Stimulated activated CD8-positive, alpha-beta memory T cell treated with anti-CD3 and anti-CD28 coated beads, Interleukin-2, amount 100 ng/mL, for 1 hour (primary cell): ENCODE measurements at places on chromosomes 4 and X.

- DNase-seq: no peak
Measured at GRCh38 chrX:10370976-10371375, 214.2 kb downstream of the CLCN4 start.

DNA sequence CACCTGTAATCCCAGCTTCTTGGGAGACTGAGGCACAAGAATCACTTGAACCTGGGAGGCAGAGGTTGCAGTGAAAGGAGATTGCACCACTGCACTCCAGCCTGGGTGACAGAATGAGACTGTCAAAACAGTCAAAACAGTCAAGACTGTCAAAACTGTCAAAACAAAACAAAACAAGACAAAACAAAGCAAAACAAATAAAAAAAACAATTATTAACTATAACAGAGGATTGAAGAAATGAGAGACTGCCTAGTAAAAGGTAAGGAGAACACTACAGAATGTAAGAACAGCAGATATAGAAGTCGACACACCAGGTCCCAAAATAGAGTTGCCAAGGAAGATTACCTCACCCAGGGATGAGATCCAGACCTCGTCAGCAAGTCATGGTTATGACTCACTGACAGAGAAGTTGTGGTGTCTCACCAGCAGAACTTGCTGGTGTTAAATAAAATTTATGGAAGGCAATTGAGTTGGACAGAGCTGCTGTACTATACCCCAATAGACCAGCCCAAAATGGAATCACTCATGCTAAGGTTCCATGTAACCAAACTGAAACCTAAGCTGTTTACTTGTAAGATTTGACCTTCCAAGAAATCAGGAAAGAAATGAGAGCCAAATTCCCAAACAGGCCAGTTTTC, 32.1 kb upstream of the GK start:
- DNase-seq: no peak

DNA sequence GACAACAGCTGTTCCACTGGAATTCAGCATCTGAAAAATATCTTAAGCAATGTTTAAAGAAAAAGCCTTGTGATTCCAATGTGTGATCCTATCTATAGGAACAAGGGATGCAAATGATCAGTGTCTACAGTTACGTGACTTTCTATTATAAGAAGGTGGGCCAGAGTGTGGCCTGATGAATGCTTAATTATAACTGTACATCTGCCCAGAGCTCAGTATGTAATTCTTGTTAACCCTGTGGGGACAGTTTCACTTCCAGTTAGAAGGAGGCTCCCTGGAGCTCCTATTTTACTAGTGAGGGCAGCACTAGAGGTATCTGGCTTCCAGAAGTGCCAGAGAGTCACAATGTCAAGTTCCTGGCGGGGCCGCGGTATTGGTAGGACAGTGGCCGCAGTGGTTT, 288.5 kb downstream of the USP46 start:
- DNase-seq: no peak

DNA sequence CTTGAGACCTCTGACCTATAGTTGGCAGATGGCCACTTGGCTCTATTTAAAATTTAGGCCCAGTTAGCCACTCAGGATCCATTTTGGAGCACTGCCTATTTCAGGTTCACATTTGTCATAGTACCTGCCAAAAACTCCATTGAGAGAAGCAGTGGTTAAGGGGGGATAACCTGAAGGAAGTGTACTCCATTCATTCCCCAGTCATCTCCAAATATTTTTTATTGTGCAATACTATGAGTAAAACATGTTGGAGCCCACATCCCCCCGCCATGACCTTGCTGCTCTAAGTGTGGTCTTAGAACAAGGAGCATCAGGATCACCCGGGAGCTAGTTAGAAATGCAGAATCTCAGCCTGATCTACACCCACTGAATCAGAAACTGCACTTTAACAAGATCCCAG, 21.1 kb downstream of the PLP1 start:
- no peak for DNase-seq

GRCh38 chrX:319579-320125, 1.1 kb upstream of the GTPBP6 start:
- no peak for DNase-seq

- DNase-seq: no peak
Measured at GRCh38 chr4:153531000-153531358, 64.8 kb downstream of the TMEM131L start.

- DNase-seq: no peak
Measured at GRCh38 chrX:48683411-48683982, at the start of gene WAS. Gene WAS (plus strand): TSS chrX:48683799. CDS start chrX:48683854, 55 bp downstream.

DNA sequence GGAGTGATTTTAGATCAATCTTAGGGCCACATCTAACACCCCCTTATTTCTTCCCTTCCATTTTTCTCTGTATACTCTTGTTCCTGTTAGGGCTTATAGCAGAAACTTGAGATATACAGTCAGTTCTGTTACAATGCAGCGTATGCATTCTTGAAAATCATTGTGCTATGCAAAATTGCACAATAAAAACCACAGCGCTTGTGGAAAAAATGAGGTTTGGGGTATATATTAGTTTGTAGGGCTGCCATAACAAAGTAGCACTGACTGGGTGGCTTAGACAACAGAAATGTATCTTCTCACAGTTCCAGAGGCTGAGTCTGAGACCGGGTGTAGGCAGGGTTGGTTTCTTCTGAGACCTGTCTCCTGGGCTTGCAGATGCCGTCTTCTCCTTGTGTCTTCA, 59.0 kb downstream of the WWC2 start:
- no peak for DNase-seq

DNA sequence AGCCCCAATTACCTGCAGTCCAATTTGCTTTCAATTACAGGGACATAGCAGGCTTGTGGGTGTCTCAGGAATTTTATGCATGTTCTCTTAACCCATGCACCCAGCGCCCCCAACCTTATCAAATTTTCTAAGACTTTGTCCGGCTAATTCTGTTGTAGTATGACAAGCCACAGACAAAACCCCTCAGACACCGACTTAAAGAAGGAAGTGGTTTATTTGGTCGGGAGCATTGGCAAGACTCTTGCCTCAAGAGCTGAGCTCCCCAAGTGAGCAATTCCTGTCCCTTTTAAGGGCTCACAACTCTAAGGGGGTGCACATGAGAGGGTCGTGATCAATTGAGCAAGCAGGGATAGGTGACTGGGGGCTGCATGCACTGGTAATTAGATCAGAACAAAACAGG, 28.7 kb upstream of the IL9R start:
- DNase-seq: no peak
